Hematopoietic multipotent progenitor cell treated with erythropoietin and hydrocortisone succinate and interleukin-3 and kit ligand, for 8 days (in vitro differentiated cells): ENCODE measurements at places on chromosomes 7 and 10.

DNA sequence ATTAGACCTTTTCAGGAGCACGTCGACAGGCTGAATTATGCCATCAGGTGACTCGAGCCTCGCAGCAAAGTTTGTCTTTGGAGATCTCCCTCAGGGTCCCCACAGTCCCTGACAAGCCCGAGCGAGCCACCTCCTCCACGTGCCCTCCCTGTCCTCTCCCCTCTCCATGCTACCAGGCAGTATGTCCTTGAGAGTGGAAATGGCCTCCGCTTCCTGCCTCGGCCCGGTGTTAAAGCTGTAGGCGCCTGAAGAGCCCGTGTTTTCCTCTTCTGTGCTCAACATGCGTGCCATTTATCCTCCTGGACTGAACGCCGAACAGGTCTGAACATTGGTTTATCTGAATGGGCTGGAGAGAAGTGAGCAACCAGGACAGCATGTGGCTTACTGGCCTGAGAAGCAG lies 82.6 kb downstream of the GPR26 start:
- no peak for DNase-seq

DNA sequence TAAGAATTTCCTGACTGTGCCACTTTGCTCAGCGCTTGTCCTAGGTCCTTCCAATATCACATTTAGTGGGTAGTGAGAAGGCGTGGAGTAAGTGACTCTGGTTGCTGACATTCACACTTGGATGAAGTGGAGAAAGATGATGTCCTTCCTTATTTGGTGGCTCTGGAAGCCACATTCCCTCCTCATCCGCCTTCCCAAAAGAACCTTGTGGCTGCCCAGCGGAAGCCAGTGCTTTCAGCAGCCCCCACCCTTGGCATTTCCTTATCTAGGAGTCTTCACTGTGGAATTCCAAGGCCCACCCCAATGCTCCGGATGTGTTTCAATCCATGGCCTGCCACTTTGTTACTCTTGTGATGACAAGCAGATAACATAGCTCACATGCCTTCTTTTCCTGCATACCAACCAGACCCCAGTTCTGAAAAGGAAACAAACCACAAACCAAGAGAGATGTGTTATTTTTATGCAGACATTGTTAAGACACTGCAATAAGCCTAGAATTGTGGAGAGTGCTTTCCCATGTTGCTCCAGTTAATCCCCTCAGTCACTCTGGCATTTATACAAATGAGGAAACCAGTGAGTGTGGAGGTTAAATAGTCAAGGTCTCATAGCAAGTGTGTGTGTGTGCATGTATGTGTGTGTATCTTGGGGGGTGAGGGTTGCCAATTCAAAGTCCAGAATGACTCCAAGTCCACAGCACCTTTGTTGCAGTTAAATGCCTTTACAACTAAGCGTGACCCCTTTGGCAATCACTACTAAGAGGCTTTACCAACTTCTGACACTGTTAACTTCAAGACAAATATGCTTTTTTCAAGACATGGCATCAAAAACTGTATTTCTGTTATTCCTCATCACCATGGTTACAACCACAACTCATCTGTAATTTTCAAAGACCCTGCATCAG lies 10.3 kb upstream of the ANKRD1 start:
- DNase-seq: no peak

GRCh38 chr10:49668684-49669083 lies 10.8 kb upstream of the C10orf53 start:
- no peak for DNase-seq

- DNase-seq: no peak
Measured at GRCh38 chr10:44930904-44931620, 19.9 kb downstream of the TMEM72 start.

GRCh38 chr7:101066833-101067177 lies 18.5 kb upstream of the TRIM56 start:
- no peak for DNase-seq

GRCh38 chr10:16117305-16117695 lies 257.0 kb upstream of the MINDY3 start:
- no peak for DNase-seq

DNA sequence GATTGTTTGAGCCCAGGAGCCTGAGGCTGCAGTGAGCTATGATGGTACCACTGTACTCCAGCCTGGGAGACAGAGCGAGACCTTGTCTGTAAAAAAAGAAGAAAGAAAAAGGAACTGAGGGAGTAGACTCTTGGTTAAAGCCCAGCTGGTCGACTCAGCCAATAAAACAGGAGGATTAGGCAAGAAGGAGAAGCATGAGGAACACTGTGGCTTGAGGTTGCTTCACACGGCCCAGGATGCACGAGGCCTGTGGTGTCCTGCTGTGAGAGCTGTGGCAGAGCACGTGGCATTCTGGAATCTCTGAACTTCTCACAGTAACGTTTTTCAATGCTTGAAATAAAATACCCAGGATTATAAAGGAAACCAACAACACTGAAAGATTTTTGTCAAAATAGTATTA lies 93.3 kb downstream of the CUL2 start:
- DNase-seq: peak; percentile 7

- DNase-seq: no peak
Measured at GRCh38 chr7:107450970-107451369, 18.9 kb upstream of the GPR22 start.

DNA sequence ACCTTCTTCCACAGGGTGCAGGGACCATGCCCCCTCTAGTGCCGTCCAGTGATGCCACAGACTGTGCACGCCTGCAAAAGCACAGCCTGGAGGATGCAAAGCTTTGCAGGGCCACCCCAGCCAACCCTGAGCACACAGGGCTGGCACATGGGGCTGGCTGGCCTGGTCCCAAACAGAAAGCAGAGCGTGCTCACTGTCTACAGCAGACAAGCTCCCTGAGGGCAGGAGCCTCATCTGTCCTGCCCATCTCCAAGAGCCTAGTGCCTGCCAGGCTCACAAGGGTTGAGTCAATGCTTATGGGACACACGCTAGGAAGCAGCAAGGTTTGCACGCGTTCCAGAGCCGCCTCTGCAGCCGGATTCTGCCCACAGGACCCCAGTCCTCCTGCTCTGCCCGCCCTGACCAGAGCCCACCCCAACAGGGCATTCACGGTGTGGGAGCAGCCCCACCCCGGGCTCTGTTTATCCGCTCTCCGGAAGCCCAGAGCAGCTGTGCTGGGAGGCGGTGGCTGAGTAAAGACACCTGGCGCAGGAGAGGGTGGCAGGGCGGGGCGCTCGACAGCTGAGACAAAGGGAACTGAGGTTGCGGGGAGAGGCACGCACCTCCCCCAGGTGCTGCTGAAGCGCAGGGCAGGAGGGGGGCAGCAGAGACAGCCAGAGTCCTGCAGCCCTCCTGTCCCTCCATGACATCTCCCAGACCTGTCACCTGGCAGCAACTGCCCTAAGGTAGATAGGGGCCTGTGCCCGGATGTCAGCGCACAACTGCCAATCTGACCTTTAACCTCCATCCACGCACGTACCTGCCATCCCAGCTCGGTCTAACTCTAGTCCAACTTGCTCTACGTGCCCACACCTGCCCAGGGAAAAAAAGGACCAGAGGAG lies 4.3 kb downstream of the KCNH2 start:
- no peak for DNase-seq

- DNase-seq: no peak
Measured at GRCh38 chr10:11521860-11522259, 89.6 kb downstream of the USP6NL start.

- DNase-seq: peak; percentile 50
Measured at GRCh38 chr7:40733578-40733977, 598.8 kb downstream of the SUGCT start.
